ENCODE measurements at places on chromosomes 1 and 21.

GRCh38 chr1:119374208-119374874, 5.8 kb downstream of the HAO2 start:
- DNase-seq: no peak

- no peak for DNase-seq
Observed at GRCh38 chr1:84675106-84675505, 15.2 kb downstream of the SSX2IP start.

GRCh38 chr21:46557919-46558392, 46.9 kb downstream of the S100B start:
- no peak for DNase-seq

DNA sequence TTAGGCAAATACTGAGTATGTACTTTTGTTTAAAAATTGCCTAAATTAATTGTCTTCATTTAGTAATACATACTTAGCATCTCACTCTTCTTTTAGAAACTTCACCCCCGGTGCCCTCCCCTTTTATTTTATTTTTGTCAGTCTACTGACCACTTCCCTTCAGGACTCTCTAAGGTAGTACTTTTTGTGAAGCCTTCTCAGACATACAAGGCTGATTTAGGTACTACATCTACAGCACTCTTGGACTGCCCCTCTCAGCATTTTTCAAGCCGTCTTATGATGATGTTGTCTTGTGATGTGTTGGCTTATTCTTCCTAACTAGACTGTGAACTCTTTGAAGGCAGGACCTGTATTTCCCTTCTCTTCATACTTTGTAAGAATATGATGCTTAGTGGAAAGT, 24.7 kb downstream of the RPS6KC1 start:
- no peak for DNase-seq

- DNase-seq: no peak
Observed at GRCh38 chr1:118481126-118481525, 296.1 kb upstream of the SPAG17 start.

DNA sequence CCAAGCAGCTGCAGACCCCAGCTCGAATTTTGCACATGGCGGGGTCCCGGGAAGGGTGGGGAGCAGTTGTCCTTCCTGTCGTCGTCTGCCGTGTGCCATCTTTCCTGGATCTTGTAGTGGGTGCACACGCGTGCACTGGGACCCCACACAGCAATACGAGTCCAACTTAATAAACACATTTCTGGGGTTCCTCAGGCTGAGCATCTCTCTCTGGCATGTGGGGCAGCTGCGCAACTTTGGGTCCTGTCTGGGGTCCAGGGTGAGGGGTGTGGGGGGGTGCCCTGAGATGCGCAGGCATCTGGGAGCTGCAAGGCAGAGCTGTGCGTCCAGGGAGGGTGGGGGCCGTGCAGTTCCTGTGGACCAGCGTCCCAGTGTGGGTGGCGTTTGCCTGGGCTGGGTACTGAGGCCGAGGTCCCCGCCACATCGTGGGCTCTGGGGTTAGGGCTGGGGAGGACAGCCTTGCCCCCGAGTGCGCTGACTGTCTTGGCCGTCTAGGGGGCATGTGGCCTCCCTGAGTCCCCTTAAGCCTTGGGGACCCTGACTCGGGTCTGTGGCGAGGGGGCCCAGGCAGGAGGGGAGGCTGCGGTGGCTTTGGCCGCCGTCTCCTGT, 652 bp upstream of the PLEKHN1 start:
- DNase-seq: no peak

DNA sequence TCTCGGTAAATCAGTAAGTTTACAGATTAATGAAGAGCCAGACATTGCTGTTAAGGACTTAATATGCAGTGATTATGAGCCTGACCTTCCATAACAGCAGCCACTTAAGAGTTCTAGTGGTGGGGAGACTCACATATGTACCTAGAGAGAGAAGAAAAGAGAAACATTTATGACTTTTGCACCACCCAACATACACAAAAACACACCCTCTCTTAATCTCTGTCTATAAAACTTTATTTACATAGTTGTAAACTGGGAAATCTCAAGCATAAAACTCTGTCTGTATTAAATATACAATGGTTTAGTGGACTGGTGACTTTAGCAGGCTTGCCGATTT, 347.4 kb upstream of the ADGRL2 start:
- no peak for DNase-seq

DNA sequence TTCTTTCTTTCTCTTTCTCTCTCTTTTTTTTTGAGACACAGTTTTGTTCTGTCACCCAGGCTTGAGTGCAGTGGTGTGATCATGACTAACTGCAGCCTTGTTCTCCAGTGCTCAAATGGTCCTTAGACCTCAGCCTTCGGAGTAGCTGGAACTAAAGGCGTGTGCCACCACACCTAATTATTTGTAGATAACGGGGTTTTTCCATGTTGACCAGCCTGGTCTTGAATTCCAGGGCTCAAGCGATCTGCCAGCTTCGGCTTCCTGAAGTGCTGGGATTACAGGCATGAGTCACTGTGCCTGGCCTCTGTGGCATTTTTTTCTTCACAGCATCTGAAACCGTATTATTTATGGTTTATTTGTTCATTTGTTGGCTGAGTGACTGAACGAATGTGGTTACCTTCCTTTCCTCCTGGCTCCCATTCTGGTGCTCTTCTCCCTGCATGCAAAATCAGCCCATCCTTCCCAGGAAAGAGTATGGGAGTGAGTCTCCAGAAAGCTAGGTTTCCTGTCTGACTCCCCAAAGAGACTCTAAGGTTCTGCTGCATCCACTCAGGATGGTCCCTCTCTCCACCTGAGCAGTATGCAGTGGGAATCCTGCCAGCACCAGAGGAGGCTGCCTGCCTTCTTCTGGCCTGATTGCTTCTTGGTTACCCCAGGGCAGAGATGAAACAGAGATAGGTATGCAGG, 155.0 kb upstream of the BEND5 start:
- no peak for DNase-seq

Measured in stimulated activated CD4-positive, alpha-beta T cell treated with anti-CD3 and anti-CD28 coated beads, Interleukin-1b, Interleukin-23, amount 100 ng/mL, for 48 hours (primary cell).